ENCODE measurements at places on chromosomes 2 and 18. TPM values are rescaled to one million over a fixed set of nuclear protein-coding genes. Genes with fewer than 3 reads are reported as not detected.
A peak's percentile ranks its signal among the peaks of the same experiment; 100 is the strongest.

PTPRM gene
- total RNA-seq: 28.3 TPM

STEAP3 gene
- 18.9 TPM for total RNA-seq

CERKL gene
- not detected for total RNA-seq

SF3B1 gene
- total RNA-seq: 706 TPM

GPR35 gene
- total RNA-seq: 0.28 TPM

GRCh38 chr2:204749319-204749718, 204.0 kb downstream of the PARD3B start:
- H3K27me3 ChIP-seq: no peaks in the 10 kb centered on the region
- no peaks in the 10 kb centered on the region for H3K36me3 ChIP-seq
- no peak overlapping the region for H3K27ac ChIP-seq
- H3K4me3 ChIP-seq: no peak overlapping the region
- DNase-seq: peak; percentile 81

- no peak overlapping the region for H3K4me3 ChIP-seq
- peaks cover 23% of the 10 kb centered on the region for H3K36me3 ChIP-seq
- DNase-seq: peak; percentile 48
- H3K4me1 ChIP-seq: no peaks in the 10 kb centered on the region
- no peak overlapping the region for H3K27ac ChIP-seq
- no peaks in the 10 kb centered on the region for H3K27me3 ChIP-seq
Observed at GRCh38 chr2:61247204-61247812, 85.3 kb downstream of the C2orf74 start.

DNA sequence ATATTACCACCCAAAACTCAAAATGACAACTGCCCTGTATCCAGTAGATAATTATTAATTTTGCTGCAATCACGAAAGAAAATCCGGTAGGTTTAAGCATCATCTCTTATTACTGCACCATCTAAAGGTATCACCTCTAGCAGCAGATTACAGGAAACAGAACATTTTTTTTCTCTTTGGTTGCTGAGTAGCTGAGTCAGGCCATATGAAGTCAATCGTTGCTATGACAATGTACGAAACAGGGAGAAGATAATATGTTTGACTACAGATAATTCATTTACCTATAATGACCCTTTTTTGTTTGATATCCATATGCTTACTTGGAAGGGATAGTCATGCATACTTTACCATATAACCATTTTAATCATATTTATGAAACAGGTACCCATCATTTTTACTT, 831.6 kb upstream of the CHAC2 start:
- H3K4me3 ChIP-seq: no peak overlapping the region
- H3K36me3 ChIP-seq: no peaks in the 10 kb centered on the region
- H3K4me1 ChIP-seq: peaks cover 4% of the 10 kb centered on the region
- no peak overlapping the region for H3K27ac ChIP-seq

DNA sequence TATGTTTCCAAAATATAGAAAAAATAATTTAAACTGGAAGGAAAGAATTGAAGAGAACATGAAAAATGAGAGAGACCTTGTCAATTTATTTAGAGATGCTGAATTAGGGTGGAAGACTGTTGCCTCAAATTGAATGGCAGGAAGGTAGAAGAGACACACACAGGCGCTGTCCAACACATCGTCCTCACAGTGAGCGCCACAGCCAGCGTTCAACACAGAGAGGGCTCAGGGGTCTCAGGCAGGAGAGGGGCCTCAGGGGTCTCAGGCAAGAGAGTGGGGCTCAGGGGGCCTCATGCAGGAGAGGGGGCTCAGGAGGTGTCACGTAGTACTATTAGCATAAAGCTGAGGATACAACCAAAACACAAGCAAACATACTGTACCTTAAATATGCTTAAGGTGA, 65.7 kb downstream of the TMEM18 start:
- no peaks in the 10 kb centered on the region for H3K4me1 ChIP-seq
- no peaks in the 10 kb centered on the region for H3K27me3 ChIP-seq
- no peak overlapping the region for H3K27ac ChIP-seq
- no peak overlapping the region for H3K4me3 ChIP-seq

Measured in IMR-90 (cell line).